ENCODE measurements at places on chromosomes 7 and 10. TPM values are rescaled to one million over a fixed set of nuclear protein-coding genes. Genes with fewer than 3 reads are reported as not detected.

Gene UTF1
- not detected for total RNA-seq

Gene SPDYE2B
- total RNA-seq, result not detected

Gene FAM241B
- 4.1 TPM for total RNA-seq

Gene TRIM8
- total RNA-seq, result 117 TPM

Gene TSPAN12
- total RNA-seq, result 5.9 TPM

DNA sequence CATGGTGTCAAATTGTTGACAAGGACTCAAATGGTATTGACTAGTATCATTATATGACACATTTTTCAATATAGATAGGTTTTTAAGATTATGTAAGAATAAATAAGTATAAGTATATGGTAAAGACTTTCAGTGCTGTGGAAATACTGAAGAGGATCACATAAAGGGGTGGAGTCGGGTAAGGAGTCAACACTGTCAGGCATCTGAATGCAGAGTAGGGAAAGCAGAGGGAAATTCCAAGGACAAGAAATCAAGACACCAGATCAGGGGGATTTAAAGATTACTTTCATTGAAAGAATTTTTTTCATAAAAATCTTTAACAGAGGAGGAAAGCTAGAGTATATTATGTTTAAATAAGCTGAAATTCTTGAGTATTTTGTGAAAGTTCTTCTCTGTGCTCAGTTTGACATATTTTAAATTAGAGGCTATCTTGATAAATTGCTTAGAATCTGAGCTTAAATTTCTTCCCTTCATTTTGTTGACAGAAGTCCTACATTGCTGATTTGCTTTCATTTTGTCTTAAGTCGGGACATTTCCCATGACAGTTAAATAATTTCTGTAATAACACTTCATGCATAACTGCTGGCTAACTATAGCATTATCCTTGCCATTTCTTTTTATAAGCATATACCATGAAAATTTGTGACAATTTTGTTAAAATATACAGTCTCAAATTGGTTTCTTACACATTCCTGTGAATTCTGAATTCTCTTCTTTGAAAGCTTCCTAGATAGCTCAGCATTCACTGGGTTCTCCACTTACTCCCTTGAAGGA lies 244.3 kb downstream of the PRKG1 start:
- no peak for DNase-seq

DNA sequence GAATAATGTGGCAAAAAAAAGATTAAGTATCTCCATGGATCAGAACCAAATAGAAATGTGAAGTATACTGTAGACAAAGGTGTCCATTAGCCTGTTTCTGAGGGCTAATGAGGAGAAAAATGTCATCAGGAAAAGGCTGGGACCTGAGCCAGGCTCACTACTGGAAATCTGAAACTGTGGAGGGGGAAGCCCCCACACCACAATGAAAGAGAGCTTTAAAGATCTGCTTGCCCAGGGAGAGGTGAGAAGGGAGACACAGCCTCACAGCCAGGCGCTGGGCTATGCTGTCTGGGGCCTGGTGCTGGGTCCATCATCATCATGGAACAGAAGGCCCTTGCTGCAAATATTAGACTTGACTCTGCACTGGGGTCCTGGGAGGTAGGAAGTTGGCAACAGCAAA lies 90.4 kb downstream of the OSBPL3 start:
- DNase-seq, result no peak

GRCh38 chr7:28705350-28705749 lies 252.8 kb downstream of the TRIL start:
- no peak for DNase-seq

DNA sequence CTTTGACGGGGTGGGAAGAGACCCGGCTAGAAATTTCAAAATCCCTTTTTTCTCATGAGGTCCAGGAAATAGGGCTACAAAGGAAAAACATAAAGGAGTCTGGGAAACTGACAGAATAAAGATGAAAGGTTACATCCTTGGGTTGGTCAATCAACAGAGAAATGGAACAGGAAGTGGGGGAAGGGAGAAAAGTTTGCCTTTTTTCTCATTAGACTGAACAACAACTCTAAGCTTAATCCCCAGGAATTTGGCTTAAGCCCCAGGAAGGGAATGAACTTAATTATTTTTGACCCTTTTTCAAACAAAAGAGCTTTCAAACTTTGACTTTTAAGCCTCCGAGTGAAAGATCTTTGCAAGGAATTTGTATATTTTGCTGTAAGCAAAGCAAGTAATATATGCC lies 32.7 kb downstream of the LGI1 start:
- no peak for DNase-seq

GRCh38 chr10:12418725-12419261 lies 69.4 kb downstream of the CAMK1D start:
- DNase-seq, result no peak

DNA sequence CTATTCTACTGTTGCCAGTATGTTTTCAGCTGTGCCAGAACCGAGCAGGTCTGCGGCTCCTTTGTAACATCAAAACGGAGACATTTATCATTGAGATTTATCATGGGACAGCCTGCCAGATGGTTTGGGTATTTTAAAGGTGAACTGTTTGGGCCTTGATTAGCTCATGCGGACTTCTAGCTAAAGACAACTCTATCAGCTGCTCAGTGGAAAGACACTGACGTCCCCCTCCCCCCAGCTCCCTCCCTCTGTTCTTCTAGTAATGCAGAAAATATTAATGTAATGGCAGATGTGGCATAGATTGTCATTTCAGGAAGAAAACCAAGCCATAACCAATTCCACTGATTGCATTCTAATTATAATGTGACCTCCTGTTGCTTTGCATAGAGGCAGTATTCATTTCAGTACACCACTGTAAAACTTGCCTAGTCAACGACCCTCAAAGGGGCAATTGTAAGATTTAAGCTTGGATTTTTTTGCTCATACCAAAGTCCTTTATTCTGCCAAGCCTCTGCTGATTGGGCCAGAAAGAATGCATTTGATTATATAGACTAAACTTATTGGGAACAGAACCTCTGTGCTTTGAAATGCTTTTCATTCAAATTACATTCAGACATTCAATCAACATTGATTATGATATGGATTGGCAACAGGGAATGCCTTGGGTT lies 966.8 kb downstream of the LRMDA start:
- DNase-seq, result no peak

GRCh38 chr7:29255906-29256692 lies 61.5 kb downstream of the CHN2 start:
- no peak for DNase-seq

DNA sequence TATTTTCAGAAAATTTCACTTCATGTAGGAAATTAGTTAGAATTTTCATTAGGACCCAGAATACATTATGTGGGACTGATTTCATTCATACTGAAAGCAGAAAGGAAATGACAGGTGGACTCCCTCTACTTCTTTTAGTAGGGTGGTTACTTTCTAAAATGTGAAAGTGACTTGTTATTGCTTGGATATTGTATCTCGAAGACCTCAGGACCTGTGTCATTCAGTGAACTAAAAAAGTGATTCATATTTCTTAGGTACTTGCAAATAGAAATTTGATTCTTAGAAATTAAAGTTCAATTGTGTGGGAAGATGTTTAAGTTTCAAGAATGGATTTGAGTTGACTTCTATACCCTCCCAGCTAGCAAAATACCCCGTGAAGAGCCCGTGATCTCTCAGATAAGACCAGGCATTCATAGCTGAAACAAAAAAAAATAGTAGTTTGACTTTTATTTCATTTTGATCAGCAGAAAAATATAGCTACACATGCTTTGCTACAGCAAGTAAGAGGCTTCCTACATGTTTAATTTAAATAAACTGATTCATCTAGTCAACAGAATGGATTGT lies 1037.1 kb downstream of the GATA3 start:
- DNase-seq, result no peak

GRCh38 chr10:25902002-25902401 lies 32.0 kb upstream of the MYO3A start:
- no peak for DNase-seq

DNA sequence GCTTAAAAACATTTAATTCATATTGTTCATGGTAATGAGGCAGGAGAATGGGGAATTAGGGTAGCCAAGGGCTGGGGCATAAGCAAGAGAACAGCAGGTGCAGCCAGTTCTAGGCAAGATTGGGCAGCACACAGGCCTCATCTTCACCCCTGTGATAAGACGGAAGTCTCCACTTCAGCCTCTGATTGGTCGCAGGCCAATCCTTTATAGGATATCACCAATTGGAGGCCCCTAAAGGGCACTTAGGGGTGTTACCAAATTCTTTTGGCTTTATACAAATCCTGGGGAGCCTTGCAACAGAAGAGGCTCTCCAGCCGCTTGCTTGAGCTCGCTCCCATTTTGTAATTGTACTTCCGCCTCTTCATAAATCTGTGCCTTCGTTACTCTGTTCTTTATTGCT lies 231.1 kb downstream of the REEP3 start:
- DNase-seq, result no peak

DNA sequence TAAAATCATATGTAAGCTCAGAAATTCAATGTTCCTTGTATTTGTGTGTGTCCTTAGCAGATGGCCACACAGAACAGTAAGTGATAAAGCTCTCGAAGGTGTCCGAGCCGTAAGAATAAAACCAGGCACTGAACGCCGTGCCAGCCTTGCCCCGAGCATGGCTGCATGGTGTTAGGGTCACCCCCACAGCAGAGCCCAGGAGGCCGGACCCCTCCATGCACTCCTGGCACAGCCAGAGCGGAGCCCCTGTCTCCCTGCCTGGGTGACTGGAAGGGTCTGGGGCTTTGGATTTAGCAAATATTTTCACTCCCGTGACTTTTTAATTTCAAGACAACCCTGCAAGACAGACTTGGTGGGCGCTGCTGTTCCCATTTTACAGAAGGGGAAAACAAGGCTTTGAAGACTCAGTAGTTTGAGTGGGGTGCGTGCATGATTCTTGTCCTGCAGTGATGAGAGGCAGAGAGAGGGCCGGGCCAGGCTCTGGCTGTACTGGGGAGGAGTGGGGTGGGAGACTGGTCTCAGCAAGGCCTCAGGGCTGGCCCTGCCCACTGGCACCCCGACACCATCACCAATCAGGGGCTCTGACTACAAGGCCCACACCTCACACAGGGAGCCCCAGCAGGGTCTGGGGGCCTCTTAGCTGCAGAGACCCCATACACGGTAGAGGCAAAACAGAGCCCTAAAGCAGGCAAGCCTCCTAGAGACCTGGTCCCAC lies 39.4 kb downstream of the VIPR2 start:
- DNase-seq, result no peak

DNA sequence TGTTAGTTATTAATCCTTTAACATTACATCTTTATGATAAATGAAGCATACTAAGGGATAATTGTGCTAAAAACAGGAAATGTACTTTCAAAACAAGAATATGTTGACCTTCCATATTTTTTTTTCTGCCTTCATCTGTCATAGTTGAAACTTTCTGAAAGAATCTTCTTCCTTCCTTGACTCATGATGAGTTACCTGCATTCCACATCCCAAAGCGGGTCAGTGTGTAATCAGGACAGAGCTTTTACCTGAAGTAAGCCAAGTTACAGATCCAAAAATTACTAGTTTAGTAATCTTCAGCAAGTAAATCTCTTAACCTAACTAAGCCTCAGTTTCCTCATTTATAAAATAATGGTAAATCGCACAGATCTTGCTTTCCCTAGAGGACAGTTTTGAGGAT lies 13.4 kb upstream of the ARL4A start:
- DNase-seq, result no peak

DNA sequence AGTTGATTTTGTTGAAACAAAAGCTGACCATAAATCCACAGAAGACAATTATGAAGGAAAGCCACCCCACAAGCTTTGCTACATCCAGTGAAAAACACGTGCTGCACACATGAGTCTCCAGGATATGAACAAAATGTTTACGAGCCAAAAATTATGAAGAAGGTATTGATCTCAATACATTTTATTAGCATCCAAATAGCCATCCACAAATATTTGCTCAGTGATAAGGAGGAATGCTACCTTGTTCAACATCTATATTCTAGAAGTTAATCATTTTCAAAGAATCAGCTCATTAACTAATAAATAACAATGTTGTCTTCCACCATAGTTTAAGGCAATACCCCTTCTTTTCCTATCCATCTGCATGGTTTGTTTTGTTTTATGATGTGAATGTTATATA lies 42.7 kb downstream of the CALML3 start:
- DNase-seq, result no peak

DNA sequence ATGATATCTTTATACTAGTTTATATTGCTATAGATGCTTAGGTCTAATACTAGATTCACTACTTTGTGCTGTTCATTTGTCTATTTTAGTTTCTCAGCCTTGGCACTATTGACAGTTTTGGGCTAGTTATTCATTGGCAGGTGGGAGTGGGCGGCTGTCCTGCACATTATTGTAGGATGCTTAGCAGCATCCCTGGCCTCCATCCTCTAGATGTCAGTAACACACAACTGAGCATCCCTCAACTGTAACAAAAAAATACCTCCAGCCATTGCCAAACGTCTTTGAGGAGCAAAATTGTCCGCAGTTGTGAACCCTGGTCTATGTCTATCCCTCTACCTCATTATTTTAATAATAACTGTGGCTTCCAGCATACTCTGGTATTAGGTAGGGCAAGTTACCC lies 34.4 kb upstream of the PNLIP start:
- DNase-seq, result no peak

DNA sequence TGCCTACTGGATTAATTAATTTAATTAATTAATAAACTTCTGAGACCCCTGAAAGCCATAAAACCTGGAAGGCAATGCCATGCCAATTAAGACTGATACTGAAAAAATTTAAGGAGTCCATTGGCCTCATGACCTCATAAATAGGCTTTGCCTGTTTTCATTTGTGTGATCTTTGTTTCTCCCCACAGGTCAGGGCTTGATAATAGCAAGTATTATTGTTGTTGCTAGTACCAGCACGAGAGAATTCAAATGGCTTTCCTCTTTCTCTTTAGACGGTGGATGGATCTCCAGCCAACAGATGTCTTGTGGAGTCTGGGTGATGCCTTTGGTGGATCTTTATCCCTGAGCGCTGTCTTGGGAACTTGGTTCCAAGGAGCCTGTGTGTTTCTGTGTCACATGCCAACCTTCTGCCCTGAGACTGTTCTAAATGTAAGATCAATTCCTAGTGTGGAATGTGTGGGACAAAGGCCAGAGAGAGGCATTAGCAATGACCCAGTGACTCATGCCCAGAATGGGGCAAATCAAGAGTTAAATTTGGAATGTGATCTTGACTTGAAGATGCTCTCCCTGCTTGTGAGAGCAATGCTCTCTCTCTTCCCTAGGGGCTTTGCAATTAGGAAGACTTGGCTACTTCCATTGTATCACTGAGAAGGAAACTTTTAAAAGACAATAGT lies 17.7 kb downstream of the ACSM6 start:
- DNase-seq, result peak; percentile 25

DNA sequence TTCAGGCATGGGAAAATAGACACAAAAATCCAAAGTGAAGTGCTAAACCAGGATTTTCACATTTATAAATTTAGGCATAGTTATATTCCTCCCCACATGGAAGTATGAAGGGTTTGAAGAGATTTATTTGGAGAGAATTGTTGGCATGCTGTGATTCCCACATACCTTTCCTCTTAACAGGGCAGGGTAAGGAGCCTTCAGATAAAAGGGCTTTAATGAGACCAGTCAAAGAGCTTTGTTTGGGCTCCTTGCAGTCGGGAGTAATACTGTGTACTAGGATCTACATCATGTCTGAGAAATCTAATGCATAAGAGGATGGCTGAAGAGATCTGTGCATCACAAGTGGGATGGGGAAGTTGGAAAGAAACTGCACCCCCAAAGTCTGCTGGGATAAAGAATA lies 140.8 kb upstream of the PTN start:
- no peak for DNase-seq

- peak; percentile 93 for DNase-seq
These were observed 57.3 kb upstream of the CCDC71L start for GRCh38 chr7:106717955-106718871.

- DNase-seq, result no peak
These were observed 201.4 kb downstream of the PCLO start for GRCh38 chr7:82961240-82961639.
